Lung microvascular endothelial cell (primary cell): ENCODE measurements at places on chromosomes 12 and 14. TPM values are rescaled to one million over a fixed set of nuclear protein-coding genes. Genes with fewer than 3 reads are reported as not detected.

DNA sequence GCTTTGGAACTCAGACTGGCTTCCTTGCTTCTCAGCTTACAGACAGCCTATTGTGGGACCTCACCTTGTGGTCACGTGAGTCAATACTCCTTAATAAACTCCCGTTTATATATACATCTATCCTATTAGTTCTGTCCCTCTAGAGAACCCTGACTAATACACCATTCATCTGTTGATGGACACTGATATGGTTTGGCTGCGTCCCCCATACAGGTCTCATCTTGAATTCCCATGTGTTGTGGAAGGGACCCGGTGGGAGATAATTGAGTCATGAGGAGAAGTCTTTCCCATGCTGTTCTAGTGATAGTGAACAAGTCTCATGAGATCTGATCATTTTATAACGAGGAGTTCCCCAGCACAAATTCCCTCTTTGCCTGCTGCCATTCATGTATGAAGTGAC is 57.0 kb downstream of the OTOGL start:
- no peak for DNase-seq

GRCh38 chr14:42277840-42278239 is 671.2 kb downstream of the LRFN5 start:
- no peak for DNase-seq

- DNase-seq, result peak; percentile 31
These were observed 236.2 kb upstream of the FLRT2 start for GRCh38 chr14:85293612-85294234.

The GPRC5D gene
- under 0.01 TPM in 1 of 2 replicates, not detected in the other for total RNA-seq

The GLS2 gene
- total RNA-seq, result 0.20 TPM in 1 of 2 replicates, not detected in the other
